ENCODE measurements at places on chromosomes 7 and 10. TPM values are rescaled to one million over a fixed set of nuclear protein-coding genes. Genes with fewer than 3 reads are reported as not detected.

The ELMO1 gene
- total RNA-seq, result 55.4 TPM

GRCh38 chr7:98185101-98185500, 26.1 kb upstream of the BHLHA15 start:
- no peak for DNase-seq

- DNase-seq, result no peak
These were observed 23.6 kb downstream of the C10orf71 start for GRCh38 chr10:49322371-49323170.

The LRRTM3 gene
- total RNA-seq, result 0.05 TPM

DNA sequence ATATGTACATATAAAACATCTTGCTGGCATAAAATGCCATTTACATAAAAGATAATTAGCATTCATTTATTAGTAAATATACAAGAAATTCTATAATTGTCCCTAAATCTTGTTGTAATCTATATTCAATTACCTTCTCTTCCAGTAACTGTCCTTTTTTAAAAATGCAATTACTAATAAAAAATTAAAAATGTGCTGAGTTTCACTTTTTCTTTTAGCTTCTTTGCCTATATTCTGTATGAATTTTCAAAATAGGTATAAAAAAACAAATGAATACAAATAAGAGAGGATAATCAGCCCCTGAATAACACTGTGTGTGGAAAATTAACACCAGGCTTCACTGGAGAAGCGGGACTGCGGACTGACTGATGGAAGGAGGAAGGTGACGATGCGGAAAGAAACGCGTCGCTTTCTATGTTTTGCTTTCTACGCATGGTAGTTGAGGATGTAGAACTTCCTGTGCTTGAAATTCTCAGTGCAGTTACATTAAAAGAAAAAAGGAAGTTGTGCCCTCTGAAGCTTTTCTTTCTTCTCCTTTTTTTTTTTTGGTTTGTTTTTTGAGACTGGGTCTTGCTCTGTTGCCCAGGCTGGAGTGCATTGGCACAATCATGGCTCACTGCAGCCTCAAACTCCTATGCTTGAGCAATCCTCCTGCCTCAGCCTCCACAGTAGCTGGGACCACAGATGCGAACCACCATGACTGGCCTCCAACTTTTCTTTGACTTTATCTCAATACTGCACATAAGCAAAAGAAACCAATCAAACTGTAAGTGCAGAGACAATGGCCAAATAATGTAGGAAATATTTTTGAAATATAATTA, 7.4 kb upstream of the ZMYND11 start:
- DNase-seq, result no peak

The GDF10 gene
- total RNA-seq, result not detected

DNA sequence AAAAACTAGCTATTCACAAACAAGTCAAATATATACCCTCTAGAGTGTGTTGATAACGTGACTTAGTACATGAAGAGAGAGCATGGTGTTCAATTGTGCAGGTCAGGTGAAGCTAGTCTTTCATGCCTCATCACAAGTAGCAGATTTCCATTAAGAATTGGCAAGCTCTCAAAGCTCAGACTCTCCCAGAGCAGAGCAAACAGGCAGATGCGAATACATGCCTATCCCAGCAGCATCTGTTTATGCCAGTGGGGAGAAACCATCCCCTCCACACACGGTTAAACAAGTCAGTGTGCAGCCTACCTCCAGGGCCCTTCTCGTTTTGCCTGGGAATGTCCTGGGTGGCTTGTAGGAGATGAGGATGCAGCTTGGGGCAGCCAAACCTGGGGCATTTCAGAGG, 532.5 kb upstream of the C7orf33 start:
- no peak for DNase-seq

The VKORC1L1 gene
- total RNA-seq, result 27.0 TPM

GRCh38 chr7:22720791-22721786, 5.9 kb upstream of the IL6 start:
- DNase-seq, result no peak

The NPSR1 gene
- not detected for total RNA-seq

The SAMD9L gene
- total RNA-seq, result 0.79 TPM

The CHAT gene
- not detected for total RNA-seq

DNA sequence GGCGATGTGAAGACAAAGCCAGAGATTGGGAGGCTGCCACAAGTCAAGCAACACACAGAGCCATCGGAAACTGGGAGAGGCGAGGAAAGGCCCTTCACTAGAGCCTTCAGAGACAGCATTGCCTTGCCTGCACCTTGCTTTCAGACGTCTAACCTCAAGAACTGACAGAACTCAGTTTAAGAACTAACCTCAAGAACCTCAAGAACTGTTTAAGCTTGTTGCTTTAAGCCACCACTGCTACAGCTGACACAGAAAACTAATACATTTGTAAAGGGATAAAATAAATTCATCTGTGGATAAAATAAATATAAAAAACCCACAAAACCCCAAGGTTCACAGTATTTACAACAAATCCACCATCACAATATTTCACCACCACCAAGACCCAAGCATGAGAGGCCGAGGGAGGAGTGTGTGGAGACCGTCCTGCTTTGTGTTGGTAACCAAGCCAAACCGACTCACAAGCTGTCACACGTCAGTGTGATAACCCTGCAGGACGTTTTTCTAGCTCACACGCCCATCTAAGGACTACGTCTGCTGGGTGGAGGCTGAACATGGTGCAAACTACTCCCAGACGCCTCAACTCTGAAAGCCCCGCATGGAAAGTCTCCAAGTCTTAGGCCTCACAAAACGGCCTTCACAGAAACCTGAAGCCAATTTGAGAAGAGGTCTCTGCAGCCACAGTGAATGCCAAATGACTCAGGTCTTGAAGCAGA, 116.8 kb downstream of the ABLIM1 start:
- DNase-seq, result no peak

DNA sequence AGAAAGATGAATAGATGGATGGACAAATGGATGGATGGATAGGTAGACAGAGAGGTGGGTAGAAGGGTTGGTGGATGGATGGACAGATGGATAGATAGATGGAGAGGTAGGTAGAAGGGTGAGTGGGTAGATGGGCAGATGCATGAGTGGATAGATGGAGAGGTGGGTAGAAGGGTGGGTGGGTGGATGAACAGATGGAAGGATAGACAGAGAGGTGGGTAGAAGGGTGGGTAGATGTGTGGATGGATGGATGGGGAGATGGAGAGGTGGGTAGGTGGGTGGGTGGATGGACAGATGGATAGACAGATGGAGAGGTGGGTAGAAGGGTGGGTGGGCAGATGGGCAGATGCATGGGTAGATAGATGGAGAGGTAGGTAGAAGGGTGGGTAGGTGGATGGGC, 10.9 kb upstream of the ASB10 start:
- no peak for DNase-seq

DNA sequence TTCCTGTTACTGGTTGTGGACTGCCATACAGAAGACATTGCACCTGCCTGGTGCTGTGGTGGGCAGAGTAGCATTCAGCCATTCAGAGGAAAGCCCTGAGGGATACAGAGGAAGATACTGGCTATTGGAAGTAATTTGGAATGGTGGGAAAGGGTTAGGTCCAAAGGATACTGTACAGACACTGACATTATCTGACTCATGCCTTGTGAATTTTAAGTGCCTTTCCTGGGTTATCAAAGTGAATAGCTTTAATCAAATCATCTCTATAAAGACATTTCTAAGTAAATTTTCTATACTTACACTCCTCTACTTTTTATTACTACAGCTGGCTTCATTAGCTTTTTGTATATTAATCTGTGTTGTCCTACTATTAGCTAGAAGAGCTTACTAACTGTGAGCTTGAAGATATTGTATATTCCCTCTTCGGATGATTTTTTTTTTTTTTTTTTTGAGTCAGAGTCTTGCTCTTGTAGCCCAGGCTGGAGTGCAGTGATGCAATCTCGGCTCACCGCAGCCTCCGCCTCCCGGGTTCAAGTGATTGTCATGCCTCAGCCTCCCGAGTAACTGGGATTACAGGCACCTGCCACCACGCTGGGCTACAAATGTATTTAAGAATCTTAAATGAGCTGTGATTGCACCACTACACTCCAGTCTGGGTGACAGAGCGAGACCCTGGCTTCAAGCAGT, 186.5 kb downstream of the ADK start:
- no peak for DNase-seq

The MYH16 gene
- not detected for total RNA-seq

- DNase-seq, result no peak
These were observed 200.1 kb downstream of the PTPRN2 start for GRCh38 chr7:158387546-158387891.

The UCN3 gene
- 0.10 TPM for total RNA-seq

DNA sequence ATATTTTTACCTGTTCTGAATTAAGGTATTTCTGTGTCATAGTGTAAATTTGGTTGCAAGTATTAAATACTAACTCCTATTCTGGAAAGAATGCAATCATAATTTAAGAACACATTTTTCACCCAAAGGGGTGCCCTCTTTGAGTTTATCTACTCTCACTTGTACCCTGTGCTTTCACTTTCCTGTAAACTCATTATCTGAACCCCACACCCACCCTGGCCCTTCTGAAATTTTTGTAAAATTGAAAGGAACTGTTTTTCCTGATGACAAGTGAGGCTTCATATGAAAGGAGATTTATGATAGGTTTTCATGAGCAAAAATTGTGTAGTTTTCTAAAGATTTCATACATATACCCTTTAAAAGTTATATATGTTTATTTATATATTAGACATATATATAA, 134.5 kb downstream of the WNT2 start:
- no peak for DNase-seq

The CDC14C gene
- 0.15 TPM for total RNA-seq

- no peak for DNase-seq
These were observed 39.0 kb downstream of the SEM1 start for GRCh38 chr7:96670338-96671289.

DNA sequence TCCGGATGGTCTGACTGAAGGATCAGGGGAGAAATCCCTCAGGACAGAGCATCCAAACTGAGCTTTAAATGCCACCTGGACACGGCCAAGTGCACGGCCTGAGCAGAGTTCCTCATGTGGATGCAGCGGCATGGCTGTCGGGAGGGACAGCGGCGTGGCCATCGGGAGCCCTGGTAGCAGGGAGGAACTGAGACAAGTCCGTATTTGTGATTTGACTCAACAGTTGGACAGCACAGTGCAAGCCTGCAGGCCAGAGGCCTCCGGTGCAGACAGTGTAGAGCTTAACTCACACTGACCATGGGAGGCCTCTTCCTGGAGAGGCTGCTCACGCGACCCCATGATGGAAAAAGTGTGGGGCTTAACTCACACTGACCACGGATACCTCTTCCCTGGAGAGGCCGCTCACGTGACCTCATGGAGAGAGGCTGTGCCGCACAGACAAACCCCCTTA, 207.4 kb downstream of the DIP2C start:
- DNase-seq, result no peak

GRCh38 chr7:875476-876076, 778 bp upstream of the GET4 start:
- DNase-seq, result no peak

The RAMP3 gene
- total RNA-seq, result not detected

- DNase-seq, result no peak
These were observed 66.0 kb downstream of the JCAD start for GRCh38 chr10:29993319-29993915.

GRCh38 chr7:7271094-7271874, 88.9 kb downstream of the C1GALT1 start:
- peak; percentile 80 for DNase-seq

DNA sequence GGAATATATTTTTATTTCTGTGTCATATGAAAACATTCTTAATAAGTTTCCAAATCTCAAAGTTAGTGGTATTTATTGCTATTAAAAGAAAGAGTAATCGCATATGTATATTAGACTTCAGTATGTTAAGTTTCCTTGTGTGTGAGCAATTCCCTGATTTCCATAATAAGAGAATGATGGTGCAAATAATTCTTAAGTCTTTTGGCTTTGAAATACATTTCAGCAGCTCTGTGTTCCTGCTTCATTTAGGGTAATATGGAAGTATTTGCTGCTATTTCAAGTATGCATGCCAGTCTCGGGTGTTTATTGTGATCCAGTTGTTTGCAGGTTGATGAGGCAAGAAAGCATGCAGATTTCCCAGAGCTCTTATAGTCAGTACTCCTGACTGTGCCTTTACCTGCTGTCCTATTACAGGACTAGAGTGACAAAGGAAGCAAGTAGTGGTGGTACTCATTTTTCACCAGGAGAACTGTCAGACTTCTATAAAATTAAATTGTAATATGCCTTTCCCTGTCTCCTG, 43.7 kb downstream of the FGFBP3 start:
- DNase-seq, result no peak

The ITPRID1 gene
- not detected for total RNA-seq

- no peak for DNase-seq
These were observed 127.5 kb downstream of the DNAJB6 start for GRCh38 chr7:157464111-157464970.

GRCh38 chr10:122703483-122704448, 4.1 kb upstream of the C10orf120 start:
- DNase-seq, result peak; percentile 84

DNA sequence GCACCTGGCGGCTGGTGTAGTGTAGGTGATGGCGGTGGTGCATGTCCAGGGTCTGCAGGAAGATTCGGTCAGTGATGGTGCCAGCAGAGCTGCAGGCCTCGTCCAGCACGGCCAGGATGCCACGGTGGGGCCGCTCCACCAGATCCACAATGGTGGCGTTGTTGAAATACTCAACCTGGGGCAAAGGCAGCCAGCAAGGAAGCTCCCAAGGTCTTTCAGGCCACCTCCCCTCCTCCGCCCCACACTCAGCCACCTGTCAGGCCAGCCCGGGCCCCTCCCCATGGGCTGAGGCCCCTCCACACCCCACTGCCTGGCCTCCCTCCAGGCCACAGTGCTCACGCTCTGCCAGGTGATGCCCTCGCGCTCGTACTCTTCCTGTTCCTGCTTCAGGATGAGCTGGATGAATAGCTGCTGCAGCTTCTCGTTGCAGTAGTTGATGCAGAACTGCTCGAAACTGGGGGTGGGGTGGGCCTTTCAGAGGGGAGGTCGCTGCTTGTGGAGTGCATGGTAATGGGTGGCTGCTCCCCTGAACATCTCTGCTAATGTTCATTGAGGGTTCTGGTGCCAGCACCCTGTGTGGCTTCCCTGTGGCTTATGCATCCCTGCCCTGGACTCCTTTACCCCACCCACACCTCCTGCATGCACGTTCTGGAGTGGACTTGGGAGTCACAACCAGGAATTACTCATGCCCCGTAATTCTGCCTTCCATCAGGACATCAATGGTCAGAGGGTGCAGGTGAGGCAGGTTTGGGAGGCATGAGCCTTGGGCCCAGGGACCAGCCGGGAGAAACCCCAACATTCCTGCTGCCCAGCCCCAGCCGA, 8.9 kb downstream of the MYO1G start:
- DNase-seq, result no peak

The FGF8 gene
- total RNA-seq, result 123 TPM

GRCh38 chr7:137488038-137488437, 144.5 kb upstream of the PTN start:
- DNase-seq, result no peak

The NANOS1 gene
- total RNA-seq, result 54.2 TPM

DNA sequence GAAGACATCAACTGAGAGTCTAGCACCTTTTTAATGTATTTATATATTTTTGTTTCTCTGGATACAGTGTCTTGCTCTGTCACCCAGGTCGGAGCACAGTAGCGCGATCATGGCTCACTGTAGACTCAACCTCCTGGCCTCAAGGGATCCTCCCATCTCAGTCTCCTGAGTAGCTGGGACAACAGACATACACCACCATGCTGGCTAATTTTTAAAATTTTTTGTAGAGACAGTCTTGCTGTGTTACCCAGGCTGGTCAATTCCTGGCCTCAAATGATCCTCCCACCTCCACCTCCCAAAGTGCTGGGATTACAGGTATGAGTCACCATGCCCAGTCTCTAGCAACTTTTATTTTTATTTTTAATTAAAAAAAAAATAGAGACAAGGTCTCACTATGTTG, 51.4 kb upstream of the ANLN start:
- DNase-seq, result no peak

- no peak for DNase-seq
These were observed 61.6 kb downstream of the NHLRC2 start for GRCh38 chr10:113916053-113916452.

The NODAL gene
- total RNA-seq, result not detected

All from SJCRH30 (cell line).